ENCODE measurements at places on chromosomes 7 and 10.

- no peak for DNase-seq
Observed at GRCh38 chr7:159033473-159033825, 111.2 kb downstream of the VIPR2 start.

DNA sequence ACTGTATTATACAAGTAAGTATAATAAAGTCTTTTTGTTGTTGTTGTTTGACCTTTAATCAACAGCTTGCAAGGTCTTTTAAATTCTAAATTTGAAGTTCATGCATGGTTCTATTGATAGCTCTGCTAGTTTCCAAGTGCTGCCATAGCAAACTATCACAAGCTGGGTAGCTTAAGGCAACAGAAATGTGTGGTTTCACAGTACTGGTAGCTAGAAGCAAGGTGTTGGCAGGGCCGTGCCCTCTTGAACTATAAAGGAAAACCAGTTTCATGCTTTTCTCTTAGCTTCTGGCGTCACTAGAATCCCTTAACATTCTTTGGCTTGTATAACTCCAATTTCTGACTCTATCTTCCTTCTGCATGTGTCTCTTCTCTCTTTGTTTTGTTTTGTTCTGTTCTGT lies 1021.9 kb upstream of the AUTS2 start:
- DNase-seq = no peak

GRCh38 chr7:150753239-150753638 lies 16.0 kb downstream of the GIMAP5 start:
- no peak for DNase-seq

DNA sequence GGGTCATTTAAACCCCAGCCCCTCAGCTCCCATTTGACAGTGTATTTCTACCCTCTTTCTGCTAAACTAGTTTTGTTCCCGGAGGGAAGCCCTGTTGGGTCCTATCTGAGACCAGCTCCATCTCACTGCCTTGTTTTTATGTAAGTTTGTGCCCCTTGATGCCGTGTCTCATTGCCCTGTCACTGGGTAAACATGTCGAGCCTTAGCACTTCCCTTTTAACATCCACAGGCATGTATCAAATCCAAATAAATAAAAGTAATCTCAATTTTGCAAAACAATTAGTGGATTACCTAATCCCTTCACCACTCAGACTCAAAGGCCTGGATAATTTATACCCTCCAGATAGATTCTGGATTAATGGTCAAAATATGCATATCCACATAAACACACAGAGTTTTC lies 115.7 kb downstream of the CACNA2D1 start:
- DNase-seq = no peak

DNA sequence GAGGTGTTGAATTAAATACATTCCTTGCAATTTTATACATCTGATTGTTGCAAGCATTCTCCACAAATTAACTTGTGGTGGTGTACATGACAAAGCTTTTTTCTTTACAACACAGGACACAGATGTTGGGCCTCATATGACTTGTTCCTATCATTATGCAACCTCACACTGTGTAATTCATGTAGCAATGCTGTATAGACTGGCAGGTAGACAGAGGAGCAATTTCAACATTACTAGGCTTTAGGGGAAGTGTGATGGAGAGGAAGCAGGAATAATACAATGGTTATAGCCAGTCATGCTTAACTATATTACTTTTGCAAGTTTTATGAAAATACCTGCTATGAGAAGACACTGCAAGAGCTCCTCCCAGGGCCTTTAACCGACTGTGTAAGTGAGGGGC lies 832.1 kb downstream of the CNTNAP2 start:
- no peak for DNase-seq

GRCh38 chr7:38330861-38331621 lies 57.6 kb upstream of the TARP start:
- no peak for DNase-seq

GRCh38 chr10:22666287-22667092 lies 47.9 kb downstream of the PIP4K2A start:
- no peak for DNase-seq

GRCh38 chr10:67622511-67622910 lies 73.5 kb downstream of the CTNNA3 start:
- DNase-seq = no peak

DNA sequence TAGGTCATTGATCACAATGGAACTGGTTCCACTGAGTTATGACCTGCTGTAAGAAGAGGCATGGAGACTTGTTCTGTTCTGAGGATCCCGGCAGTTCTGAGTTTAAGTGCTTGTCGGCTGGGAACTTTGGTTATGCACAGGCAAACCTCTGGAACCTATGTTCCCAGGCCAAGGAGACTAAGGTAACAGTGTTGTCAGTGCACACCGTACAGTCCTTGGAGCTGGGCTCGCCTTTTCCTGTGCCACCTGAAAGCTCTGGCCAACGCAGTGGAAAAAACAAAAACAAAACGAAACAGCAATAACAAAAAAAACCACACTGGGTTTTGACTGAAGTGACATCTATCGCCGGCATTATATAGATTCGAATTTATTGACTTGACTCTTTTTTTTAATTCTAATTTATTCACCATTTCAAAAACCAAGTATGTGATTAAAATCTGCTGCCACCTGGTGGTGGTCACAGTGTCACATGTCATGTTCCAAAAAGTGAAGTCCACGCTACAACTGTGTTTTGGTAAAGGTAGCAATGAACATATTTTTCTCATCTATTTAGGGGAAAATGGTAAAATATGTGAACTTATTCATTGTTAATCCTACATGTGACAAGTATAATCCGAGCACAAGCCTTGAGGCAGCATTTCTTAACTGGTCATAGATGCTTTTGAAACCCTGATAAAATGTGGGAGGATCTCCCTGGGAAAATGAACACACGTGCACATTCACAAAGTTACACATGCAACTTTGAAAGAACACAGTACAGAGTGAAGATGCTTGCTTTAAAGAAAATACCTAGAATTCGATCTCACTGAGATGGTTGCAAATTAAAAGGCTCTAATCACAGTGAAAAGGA lies 113.8 kb upstream of the PPP2R2D start:
- no peak for DNase-seq

- peak; percentile 94 for DNase-seq
Observed at GRCh38 chr7:133795068-133795665, 332.0 kb upstream of the LRGUK start.

GRCh38 chr7:93622036-93623033 lies 47.8 kb upstream of the CALCR start:
- no peak for DNase-seq

DNA sequence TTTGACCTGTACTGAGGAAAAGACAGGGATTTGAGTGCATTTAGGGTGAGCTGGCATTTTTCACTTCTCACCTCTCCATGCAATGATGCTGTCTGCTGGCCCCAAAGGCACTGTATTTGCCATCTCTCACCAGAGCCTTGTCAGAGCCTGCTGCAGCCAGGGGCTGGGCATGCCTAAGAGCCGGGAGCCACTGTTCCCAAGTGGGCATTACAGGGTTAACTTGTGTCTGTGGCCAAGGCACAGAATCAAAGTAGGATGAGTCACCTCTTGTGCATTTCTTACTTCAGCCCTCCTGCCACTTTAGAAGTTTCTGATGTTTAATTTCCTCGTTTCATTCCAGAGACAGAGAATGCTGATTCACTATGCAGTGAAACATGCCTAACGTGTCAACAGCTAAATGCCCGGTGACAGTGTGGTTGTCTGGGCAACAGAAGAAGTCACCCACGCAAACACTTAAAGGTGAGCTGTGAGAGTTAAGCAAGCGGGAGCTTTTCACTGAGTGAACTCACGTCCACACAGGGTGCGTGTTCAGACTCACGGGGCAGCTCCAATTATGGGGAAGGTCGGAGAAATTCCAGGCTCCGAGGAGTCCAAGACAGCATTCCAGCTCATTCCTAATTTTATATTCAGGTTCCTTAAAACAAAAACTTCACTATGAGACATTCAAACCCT lies 57.1 kb upstream of the IGFBP3 start:
- no peak for DNase-seq

DNA sequence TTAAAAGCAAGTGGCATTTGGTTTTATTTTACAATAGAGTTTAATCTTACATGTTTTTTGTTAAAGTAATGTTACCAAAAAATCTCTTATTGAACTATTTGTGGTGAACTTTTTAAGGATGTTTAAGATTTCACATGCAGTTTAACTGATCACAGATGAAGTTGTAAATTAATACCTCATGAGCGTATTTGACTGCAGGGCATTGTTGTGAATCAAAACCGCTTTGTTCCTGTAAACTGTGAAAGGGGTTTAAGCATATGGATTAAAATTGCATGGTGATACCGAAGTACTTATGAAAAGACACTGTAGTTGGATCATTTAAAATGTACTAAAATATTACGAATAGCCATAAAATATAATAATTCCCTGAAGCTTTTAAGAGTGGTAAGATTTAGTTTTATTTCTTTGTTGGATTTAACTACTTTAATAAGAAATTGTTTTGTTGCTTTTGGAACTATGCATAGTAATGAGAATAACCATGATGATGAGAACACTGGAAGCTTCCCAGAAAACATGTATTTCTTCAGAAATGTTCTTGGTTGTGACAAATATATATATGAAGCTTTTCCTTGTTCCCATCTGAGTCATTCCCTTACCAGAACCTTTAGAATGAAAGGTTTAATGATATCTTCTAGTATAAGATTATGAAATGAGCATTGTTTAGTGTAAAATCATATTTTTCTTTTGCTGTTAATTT lies 131.3 kb downstream of the ADK start:
- DNase-seq = no peak

- no peak for DNase-seq
Observed at GRCh38 chr7:120070201-120070600, 202.8 kb upstream of the KCND2 start.

DNA sequence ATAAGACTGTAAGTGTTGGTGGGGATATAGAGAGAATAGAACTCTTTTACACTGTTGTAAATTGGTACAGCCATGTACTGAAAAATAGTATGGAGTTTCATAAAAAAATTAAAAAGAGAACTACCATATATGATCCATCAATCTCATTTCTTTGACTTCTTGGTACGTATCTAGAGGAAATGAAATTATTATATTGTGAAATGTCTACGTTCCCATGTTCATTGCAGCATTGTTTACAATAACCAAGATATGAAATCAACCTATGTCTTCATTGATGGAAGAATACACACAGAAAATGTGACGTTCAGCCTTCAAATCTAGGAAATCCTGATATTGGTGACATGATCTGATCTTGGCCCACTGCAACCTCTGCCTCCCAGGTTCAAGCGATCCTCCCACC lies 32.0 kb downstream of the SHOC2 start:
- DNase-seq = no peak

- DNase-seq = no peak
Observed at GRCh38 chr7:69860941-69861622, 262.8 kb downstream of the AUTS2 start.

GRCh38 chr10:91672021-91672608 lies 39.2 kb upstream of the PPP1R3C start:
- no peak for DNase-seq

GRCh38 chr7:95059842-95060313 lies 152.5 kb downstream of the PPP1R9A start:
- no peak for DNase-seq

- DNase-seq = no peak
Observed at GRCh38 chr7:18154726-18155125, 127.1 kb upstream of the PRPS1L1 start.

- DNase-seq = no peak
Observed at GRCh38 chr7:99459087-99459486, 6.9 kb downstream of the ATP5MF start.

DNA sequence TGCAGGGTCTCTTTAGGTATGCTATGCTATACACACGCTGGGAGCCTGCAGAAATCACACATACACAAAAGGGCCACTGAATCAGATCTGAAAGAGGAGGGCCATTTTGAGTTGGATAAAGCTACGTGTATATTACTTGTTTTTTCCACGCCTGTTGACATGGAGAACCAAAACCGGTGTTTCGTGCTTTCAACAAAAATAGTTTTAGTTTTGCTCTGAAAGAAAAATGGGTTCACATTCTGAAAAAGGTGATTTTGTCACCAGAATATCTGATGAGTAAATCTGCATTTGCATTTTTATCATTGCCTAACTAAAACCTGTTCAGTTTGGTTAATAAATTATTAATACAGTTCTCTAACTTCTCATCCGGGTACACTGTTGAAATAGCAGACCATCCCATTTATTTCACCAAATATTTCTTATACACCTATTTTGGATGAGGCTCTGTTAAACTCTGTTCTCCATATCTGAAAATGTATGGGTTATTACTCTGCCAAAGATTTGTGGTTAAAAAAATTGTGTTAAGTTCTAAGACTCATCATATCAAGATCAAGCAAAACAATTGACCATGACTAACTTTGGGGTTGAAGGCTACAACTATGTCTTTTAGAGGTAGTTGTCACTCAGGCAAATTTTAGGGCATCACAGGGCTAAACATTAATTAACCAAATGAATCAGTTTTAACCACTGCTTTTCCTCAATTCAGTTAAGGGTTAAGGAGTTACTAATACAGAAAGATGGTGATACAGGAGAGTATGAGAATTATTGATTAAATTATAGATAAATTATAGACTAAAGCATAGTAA lies 101.2 kb upstream of the RPA3 start:
- DNase-seq = no peak

- no peak for DNase-seq
Observed at GRCh38 chr10:63645195-63645594, 124.0 kb downstream of the REEP3 start.

- DNase-seq = no peak
Observed at GRCh38 chr10:14578060-14578952, 196.4 kb downstream of the FAM107B start.

DNA sequence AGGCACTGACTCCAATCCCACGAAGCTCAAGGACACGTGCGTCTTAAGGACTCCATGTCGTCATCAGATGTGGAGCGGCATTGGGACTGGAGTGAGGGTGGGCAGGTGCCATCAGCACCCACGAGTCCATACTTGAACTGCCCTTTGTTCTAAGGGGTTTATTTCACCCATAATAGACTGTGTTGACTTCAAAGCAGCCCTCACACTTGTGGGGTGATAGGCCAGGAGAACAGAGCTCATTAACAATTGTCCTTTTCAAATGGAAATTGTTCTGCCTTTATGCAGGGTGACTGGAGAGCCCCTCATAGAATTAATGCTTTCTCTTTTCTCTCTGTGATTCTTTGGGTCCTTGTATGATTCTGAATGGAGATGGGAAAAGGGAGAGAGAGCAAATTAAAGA lies 376.9 kb upstream of the MGMT start:
- DNase-seq = no peak

GRCh38 chr7:24477398-24478136 lies 95.7 kb upstream of the PALS2 start:
- DNase-seq = no peak

DNA sequence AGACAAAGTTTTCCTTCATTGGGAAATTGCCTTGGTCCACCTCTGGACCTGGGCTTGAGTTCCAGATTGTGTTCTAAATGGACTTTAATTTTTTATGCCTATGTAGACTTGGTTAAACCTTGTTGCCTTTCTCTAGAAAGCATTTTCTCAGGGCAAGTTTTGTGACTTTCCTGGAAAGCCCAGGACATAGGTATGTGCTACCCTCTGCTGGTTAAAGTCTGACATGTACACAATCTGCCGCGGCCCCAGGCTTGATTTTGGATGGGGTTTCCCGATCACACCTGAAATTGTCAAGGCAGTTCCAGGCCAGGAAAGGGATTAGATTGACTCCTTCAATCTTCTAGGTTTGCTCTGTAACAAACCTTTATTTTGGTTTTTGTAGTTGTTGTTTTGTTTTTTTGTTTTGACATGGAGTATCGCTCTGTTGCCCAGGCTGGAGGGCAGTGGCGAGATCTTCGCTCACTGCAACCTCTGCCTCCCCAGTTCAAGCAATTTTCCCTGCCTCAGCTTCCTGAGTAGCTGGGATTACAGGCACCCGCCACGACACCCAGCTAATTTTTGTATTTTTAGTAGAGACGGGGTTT lies 14.1 kb upstream of the AKR1B10 start:
- DNase-seq = no peak

Measured in NCI-H187 treated with DMSO at 0.1 percent for 48 hours (cell line).